ENCODE measurements at places on chromosomes 6 and 20.
A peak's percentile ranks its signal among the peaks of the same experiment; 100 is the strongest.

- DNase-seq: no peak
These were observed 37.2 kb upstream of the CALHM6 start for GRCh38 chr6:116424001-116424400.

DNA sequence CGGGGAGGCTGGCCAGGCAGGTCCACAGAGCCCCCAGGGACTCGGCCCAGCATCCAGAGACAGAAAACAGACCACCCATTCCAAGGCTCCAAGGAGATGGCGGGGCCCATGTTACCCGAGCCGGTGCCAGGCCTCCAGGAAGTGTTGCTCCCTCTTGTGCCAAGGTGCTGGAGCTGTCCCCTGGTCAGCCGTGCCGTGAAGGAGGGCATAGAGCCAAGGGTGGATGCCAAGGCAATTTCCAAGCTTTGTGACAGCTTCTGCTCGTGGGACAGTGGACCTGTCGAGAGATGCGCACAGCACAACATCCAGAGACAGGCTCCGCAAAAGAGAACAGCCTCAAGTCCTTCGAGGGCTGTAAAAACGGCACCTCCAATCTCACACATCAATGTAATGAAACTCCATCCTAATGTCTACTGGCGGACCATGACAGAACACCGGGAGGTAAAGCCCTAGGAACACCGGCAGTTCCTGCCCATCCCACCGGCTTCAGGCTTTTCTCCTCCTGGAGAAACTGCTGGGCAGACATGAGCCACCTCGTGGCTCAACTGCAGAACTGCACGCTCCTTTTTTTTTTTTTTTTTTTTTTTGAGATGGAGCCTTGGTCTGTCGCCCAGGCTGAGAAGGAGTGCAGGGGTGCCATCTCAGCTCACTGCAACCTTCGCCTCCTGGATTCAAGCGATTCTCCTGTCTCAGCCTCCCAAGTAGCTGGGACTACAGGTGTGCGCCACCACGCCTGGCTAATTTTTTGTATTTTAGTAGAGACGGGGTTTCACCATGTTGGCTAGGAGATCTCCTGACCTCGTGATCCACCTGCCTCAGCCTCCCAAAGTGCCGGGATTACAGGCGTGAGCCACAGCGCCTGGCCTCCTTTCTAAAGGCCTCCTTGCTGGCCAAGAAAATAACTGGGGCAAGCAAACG, 30.9 kb upstream of the AVP start:
- no peak for DNase-seq

- DNase-seq: peak; percentile 79
These were observed 113.8 kb downstream of the PRND start for GRCh38 chr20:4835244-4836177.

DNA sequence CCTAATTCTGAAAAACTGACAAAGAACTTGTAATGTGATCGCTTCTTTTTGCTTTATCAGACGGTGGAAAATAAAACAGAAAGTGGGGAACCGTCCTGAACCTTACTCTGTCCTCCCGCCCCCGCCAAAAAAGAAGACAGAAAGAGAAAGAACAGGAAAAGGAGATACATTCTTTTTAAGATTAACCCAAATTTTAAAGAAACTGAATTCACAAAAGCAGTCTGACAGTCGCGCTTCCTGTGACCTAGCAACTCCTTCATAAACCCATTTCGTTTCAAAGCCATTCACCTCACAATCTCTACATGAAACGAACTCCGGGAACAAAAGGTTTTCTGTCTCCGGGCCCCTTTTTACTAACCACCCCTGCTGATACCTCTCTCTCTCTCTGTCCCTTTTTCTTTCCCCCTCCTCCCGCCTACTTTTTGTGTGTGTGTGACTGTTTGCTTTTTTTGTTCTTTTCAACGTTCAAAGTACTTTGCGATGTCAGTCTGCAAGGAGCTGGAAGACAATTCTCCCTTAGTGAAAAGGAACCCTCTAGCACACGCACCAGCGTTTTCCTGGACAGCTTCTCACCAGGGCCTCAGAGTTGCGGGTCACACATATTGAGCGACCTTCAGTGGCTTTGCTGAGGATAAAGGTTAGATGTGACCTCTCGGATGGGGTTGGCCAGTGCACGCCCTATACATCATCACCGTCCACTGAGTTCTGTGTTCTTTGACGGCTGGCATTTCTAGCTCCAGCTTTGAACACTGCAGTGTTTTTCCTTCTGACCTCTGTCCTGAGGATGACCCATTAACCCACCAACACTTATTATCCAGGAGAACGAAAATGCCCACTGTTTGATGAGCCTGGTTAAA, 530 bp upstream of the NEDD9 start:
- DNase-seq: no peak

GRCh38 chr6:138349891-138350290, 27.8 kb upstream of the SMIM28 start:
- DNase-seq: no peak

DNA sequence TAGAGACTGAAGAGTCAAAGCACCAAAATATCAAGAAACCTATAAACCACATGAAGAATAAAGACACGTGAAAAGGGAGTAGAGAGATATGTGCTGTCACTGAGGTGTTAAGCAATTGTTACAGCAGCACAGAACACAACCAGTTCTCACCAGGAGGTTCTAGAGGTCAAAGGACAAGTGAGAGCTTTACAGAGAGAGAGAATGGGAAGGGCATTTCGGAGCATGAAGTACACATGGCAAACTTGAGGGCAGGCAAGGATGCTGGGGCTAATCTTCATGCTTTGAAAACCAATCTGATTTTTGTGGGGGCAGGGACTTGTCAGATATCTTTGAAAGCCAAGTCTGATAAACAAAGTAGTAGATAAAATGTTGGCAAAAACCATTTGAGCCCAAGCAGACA, 142.3 kb upstream of the NRSN1 start:
- no peak for DNase-seq

GRCh38 chr6:34644716-34645115, 51.9 kb downstream of the ILRUN start:
- no peak for DNase-seq

DNA sequence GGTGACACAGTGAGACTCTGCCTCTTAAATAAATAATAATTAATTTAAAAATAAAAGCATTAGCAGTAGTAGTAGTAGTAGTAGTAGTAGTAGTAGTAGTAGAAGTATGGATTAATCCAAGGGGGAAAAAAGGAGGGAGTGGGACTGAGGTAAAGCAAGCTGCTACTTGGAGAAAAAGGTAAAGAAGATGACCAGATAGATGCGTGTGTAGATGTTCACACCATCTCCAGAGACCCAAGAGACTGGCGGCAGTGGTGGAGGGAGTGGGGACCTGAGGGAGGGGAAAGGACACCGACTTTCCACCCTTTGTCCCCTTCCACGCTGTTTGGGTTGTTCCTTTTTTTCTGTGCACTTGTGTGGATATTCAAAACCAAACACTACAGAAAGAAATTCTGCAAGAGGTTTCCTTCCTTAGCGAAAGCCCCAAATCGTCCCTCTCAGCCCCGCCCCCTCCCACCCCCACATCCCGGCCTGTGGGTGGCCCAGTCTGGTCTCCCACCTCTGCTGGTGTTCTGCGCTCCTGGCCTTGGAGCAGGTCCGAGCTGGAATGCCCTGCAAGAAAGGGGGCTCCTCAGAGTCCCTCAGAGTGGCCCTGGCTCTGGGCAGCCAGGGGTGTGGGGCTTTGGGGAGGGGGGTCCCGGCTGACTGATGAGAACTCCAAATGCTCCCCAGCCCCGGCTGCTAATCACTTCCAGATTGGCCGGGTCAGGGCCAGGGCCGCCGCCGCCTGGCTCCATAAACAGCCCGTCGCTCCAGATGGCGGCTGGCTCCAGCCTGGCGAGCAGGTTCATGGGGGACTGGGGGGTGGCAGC, 60.2 kb downstream of the UBE2V1 start:
- DNase-seq: no peak

- DNase-seq: peak; percentile 51
These were observed 141.3 kb upstream of the PMEPA1 start for GRCh38 chr20:57851025-57851682.

GRCh38 chr6:35297601-35298481, at the start of gene DEF6:
TSS of gene DEF6 (plus strand) at chr6:35297818. CDS start at chr6:35297857, 39 bp downstream.
- peak; percentile 89 for DNase-seq

DNA sequence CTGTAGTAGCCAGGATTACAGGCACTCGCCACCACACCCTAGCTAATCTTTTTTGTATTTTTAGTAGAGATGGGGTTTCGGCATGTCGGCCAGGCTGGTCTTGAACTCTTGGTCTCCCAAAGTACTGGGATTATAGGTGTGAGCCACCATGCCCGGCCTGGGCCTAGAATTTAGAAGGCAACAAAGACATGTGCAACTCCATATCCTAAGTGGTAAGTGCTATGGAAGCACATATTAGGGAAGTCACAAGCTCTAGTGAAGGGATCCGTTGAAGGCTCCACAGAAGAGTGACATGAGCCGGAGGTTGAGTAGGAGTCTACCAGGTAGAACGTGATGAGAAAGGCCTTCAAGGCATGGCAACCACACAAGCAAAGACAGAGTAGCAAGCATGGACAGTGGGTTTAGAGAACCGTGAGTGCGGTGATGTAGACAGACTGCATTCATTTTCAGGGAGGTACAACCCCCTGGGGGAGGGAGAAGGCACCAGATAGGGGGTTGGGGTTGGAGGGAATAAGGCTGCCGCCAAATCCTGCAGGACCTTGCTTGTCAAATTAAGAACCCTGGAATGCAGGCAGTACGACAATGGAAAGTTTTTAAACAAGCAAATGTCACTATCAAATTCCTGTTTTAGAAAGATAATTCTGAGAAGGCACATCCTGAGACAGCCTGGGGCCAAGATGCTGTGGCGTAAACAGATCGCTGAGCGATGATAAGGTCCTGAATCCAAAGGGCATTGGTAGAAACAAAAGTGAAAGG, 50.2 kb downstream of the ARHGAP18 start:
- DNase-seq: no peak

GRCh38 chr6:52815167-52816092, 11.8 kb upstream of the GSTA1 start:
- DNase-seq: no peak

GRCh38 chr20:56925082-56925830, 296.1 kb downstream of the TFAP2C start:
- DNase-seq: no peak

DNA sequence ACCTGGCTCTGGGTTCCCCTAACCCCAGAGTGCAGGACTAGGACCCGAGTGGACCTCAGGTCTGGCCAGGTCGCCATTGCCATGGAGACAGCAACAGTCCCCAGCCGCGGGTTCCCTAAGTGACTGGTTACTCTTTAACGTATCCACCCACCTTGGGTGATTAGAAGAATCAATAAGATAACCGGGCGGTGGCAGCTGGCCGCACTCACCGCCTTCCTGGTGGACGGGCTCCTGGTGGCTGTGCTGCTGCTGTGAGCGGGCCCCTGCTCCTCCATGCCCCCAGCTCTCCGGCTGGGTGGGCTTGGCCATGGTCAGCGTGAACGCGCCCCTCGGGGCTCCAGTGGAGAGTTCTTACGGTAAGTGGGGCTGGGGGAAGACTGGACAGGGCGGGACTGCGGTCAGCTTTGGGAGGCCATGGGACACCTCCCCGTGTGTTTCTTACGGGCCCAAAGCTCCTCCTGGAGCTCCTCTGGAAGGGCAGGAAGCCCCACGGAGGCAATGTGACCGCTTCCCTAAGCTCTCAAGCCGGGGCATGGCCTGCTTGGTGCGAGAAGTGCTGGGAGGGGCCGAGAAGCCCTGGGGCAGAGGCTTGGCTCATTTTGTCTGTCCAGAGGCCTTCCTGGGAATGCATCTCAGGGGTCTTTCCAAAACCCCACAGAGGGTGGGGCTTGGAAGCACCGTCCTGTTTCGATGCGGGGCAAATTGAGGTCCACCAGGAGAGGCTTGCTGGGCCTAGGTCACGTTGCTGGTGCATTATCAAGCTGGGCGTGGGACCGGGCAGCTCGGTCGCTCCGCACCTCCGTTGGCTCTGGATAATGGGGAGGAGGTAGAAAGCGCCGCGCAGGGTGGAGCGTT, at the start of gene HNF4A:
TSS of gene HNF4A (plus strand) at position 202 of the 855 bp plus-strand sequence. CDS start at position 308, 106 bp downstream.
- no peak for DNase-seq

DNA sequence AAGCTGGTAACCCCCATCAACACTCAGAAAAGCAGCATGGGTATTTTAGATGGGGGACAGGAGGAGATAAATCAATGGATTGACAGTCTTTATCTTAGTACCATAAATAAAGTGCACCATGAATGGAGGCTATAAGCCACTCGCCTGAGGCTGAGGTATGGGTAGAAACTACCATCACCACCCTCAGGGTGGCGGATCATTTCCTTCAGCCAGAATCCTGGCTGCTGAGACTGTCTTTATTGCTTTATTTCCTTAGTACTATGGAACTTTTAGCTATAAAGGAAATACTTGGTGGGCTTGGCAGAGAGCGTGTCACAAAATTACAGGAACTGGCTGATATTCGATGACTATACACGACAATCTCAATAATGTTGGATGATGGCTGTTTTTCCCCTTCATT, 52.2 kb downstream of the STK38 start:
- DNase-seq: no peak

- no peak for DNase-seq
These were observed 452.1 kb downstream of the HDGFL1 start for GRCh38 chr6:23021487-23021886.

DNA sequence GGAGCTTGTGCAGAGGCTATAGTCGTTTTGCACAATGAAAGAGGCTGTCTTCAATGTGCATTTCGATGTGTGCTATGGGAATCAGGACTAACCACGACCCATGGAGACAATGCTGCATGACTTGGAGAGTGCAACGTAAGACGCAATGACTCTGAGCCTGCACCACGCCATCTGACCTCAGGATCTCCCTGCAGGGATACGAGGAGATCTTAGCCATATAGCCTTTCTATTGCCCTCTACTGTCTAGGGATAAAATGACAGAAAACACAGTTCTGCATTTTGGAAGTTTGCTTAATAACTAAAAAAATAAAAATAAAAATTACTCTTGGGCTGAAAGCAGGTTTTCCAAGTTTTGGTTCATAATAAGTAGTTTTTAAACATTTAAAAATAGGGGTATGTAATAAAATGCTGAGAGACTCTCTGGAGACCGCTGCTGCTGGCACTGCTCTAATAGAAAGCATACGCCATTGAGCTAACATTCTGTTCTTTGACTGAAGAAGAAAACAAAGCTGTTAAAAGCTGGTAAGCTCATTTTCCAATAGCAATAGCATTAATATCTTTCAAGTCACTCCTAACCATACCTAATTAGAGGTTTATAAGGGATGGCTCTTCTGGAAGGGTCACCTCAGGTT, 87.2 kb downstream of the PDE7B start:
- DNase-seq: peak; percentile 50

- DNase-seq: no peak
These were observed 7.0 kb upstream of the NKAIN4 start for GRCh38 chr20:63261060-63261794.

GRCh38 chr6:131036601-131037000, 26.4 kb downstream of the EPB41L2 start:
- no peak for DNase-seq

DNA sequence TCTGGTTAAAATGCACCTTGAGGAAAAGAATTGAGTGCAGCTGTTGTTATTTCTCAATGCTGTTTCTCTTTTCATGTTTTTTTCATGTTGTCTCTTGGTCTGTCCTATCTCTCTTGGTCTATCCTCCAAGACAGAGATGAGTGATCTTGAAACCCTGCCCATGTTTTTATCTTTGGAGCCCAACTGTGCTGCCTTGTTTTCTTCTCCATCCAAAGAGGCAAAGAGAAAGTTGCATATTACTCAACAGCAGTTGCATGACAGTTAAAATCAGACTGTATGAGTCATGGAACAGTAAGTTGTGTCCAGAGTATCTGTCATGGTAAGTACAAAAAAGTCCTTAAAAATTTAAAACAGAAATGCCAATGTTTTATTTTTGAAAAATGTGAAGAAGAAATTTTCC, 26.2 kb downstream of the BCAS1 start:
- DNase-seq: no peak
